Stimulated activated CD8-positive, alpha-beta memory T cell treated with anti-CD3 and anti-CD28 coated beads, Interleukin-2, amount 100 ng/mL, for 1 hour (primary cell): ENCODE measurements at places on chromosomes 5 and 9.

GRCh38 chr5:32298059-32298415 lies 14.7 kb downstream of the MTMR12 start:
- no peak for DNase-seq

DNA sequence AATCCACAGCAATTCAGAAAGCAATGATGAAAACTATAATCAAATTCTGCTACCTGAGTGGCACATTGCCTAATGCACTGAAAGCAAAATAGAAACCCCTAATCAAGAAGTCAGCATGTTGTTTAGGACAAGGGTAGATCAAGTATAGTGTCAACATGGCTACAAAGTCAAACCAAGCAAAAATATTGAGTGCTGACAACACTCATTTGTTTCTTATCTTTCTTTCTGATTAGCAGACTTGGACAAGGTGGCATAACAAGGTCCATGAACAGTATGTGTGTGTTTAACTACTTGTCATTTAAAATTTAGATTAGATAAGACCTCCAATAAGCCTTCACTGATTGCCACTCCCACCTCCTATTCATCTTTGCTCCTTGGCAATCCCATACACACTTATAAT lies 332.4 kb downstream of the KIAA0825 start:
- no peak for DNase-seq

GRCh38 chr9:777978-778377 lies 63.5 kb upstream of the DMRT1 start:
- no peak for DNase-seq

- DNase-seq: no peak
Measured at GRCh38 chr9:120397453-120397852, 182.5 kb downstream of the CDK5RAP2 start.

DNA sequence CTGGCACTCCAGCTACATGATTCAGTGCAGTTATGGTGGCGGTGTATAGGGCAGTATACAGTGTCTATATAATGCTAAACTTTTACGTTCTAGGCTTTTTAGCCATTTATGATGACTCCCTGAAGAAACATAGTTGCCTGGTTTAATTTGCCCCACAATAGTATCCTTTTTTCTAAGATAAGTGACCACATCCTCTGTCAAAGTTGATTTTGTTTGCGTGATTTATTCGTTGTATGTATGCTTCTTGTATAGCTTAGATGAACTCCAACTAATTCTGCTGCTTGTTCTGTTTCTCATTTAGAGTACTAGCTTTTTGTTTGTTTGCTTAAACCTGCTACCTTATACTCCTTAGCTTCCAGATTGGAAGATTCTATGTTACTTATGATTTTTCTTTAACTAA lies 83.6 kb downstream of the ERMP1 start:
- no peak for DNase-seq
